ENCODE measurements at places on chromosomes 5 and 9.

GRCh38 chr5:176915906-176916305 is 16.8 kb upstream of the HK3 start:
- no peak for DNase-seq

DNA sequence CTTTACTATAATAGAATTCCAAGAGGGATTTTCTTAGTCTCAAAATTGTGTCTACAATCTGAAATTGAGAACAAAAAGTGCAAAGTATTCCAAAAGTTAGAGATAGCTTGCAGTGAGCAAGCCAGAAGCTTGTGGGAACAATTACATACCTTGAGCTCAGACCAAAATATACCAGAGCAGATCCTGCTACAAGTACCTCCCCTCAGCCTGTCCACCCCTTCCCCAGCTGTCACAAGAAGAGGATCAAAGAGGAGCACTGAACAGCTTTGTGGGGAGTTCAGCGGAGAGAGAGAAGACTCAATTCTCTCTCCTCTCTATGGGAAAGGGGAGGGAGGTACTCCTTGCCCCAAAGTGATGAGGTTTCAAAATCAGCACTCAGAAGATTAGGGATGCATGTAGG is 869.2 kb upstream of the DMAC1 start:
- DNase-seq, result no peak

DNA sequence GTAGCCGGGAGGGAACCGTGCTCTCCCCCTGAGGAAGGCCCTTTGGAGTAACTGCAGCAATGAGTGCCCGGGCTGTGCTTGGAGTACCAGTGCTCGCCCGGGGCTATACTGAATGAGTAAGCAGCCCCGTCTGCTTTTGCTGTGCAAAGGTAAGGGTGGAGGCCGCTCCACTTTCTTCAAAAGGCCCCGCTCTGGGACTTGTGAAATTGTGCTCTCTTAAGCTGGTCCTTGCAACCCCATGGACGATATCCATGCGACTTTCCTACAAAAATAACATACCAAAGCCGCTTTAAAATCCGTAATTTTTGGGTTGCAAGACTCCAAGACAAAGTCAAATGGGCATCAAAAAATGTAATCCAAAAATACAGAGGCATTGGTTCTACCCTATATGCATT is 578 bp upstream of the TNFAIP8 start:
- no peak for DNase-seq

DNA sequence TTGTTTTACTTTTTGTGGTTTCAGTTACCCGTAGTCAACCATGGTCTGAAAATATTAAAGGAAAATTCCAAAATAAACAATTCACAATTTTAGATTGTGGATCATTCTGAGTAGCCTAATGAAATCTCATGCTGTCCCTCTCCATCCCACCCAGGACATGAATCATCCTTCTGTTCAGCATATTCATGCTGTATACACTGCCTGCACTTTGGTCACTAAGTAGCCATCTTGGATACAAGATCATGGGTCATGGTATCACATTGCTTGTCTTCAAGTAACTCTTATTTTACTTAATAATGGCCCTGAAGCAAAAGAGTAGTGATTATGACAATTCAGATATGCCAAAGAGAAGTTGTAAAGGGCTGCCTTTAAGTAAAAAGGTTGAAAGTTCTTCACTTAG is 536.5 kb upstream of the ACO1 start:
- no peak for DNase-seq

DNA sequence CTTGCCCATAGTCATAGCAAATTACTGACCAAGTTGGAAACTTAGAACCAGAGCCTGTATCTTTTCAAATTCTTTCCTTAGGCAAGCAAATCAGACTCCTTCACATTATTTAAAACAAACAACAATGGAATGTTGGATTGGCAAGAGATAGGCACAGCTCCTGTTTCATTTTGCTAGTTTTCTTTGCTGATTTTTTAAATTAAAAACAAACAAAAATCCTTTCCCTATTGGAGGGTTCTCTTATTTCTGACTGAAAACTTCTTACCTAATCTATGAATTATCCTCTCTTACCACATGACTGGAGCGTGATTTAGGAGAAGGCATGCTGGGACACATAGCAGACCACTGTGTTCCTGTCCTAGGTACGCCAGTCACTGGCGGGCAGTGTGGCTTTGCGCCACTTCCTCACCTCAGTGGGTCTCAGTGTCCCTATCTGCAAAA is 63.0 kb downstream of the TTC39B start:
- DNase-seq, result no peak

GRCh38 chr9:133477992-133478850 is 678 bp downstream of the SLC2A6 start:
- no peak for DNase-seq

- DNase-seq, result no peak
Measured at GRCh38 chr9:20148416-20148815, 359.6 kb upstream of the SLC24A2 start.

GRCh38 chr5:150217038-150217437 is 27.2 kb downstream of the SLC6A7 start:
- no peak for DNase-seq

- no peak for DNase-seq
Measured at GRCh38 chr5:97545886-97546535, 363.0 kb upstream of the RIOK2 start.

DNA sequence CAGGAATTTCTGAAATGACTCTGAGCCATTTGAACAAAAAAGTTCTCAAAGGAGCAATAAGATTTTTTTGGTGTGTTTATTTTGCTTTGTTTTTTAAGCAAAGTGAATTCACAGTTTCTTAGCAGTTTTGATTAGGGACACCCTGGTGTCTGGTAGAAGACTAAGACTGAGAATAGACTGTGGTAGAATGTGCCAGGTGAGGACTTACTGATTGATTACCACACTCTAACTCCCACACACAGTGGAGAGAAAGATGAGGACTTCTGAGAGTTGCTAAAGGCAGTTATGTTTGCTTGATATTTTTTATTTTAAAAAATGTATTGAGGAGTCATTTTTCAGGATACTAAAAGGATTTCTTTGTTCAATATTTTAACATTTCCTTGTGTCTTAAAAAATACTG is 175.1 kb downstream of the CD180 start:
- DNase-seq, result no peak

GRCh38 chr5:172929371-172929838 is 29.8 kb upstream of the RPL26L1 start:
- no peak for DNase-seq

All from stimulated activated CD8-positive, alpha-beta memory T cell treated with anti-CD3 and anti-CD28 coated beads, Interleukin-15, amount 100 ng/mL, for 4 hours (primary cell).